ENCODE measurements at places on chromosomes 1 and 21. TPM values are rescaled to one million over a fixed set of nuclear protein-coding genes. Genes with fewer than 3 reads are reported as not detected.

DNA sequence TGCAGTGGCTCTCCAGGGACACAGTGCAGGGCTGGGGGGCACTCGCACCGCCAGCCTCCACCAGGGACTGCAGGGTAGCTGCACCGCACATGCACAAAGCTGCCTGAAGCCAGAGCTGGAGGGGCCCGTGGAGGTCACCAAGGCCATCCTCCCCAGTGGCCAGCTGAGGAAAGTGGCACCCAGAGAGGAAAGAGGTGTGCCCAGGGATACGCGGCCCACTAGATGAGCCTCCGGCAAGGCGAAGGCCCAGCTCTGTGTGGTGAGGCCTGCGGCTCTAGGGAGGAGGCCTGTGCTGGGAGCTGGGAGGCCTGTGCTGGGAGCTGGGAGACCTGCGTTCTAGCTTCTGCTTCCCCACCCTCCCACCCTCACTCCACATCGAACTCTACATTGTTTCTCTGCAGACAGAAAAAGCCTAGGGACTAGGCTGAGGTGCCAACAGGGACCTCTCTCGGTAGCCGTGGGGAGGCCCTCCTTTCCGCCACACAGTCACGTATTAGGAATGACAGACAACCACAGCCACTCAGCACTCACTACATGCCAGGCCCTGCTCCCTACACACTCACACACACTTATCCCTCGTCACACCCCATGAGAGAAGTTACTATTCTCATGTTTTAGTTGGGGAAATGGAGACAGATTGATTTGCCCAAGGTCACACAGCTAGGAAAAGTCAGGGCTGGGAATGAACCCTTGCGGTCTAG lies 921 bp upstream of the ASCL5 start:
- no peak for DNase-seq

- no peak for DNase-seq
These were observed 26.4 kb downstream of the LRRC53 start for GRCh38 chr1:74486036-74486435.

GRCh38 chr1:18200918-18201317 lies 93.3 kb downstream of the IGSF21 start:
- no peak for DNase-seq

Gene PCP4L1
- 8.2 TPM for total RNA-seq

Gene IGFN1
- total RNA-seq = not detected

Measured in umbilical cord (tissue), 2 donors.